ENCODE measurements at places on chromosomes 3 and 15.

DNA sequence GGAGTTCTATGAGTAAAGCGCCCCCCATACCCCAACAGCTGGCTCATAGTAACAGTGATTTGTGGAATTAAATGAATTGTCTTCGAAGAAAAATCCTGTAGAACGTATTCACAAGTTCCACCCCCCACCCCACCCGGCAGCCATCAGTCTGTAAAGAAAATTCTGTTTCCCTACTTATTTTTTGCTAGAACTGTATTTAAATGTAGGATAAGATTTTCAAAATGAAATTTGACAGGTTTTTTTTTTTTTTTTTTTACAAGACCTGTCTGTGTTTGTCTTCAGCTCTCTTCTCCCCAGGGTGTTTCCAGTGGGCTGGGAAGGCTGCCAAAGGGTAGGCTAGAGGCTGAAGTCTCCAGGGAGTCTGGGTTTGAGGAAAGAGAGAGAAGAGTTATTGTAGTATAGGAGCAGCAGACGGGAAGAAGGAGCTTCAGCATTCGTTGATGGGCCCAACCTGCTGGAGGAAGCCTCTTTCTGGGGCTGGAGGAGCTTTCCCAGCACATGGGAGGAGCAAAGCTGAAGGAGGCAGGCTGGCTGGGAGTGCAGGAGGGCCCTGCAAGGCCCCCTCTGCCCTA, 130.6 kb upstream of the SEMA6D start:
- DNase-seq, result no peak

- no peak for DNase-seq
Observed at GRCh38 chr15:51106481-51106880, 11.8 kb upstream of the TNFAIP8L3 start.

DNA sequence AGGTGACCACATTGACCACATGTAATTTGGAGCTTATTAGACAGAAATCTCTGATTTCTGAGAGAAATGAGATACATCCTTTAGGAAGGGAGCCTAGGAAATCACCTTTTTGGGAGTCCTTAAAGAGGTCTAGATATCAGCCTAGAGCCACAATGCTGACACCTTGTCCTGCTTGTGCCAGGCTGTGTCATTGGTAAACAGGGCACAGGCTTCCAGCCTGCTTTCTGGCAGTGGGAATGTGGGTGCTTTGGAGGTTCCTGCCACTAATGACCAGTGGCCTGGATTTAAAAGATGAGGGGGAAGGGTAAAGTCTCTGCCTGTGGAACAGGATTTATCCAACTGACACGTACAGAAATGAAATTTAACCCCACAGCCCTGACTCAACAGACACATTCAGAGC, 169.8 kb upstream of the KBTBD8 start:
- DNase-seq, result no peak

GRCh38 chr3:40875581-40875980, 323.7 kb upstream of the CTNNB1 start:
- DNase-seq, result no peak

DNA sequence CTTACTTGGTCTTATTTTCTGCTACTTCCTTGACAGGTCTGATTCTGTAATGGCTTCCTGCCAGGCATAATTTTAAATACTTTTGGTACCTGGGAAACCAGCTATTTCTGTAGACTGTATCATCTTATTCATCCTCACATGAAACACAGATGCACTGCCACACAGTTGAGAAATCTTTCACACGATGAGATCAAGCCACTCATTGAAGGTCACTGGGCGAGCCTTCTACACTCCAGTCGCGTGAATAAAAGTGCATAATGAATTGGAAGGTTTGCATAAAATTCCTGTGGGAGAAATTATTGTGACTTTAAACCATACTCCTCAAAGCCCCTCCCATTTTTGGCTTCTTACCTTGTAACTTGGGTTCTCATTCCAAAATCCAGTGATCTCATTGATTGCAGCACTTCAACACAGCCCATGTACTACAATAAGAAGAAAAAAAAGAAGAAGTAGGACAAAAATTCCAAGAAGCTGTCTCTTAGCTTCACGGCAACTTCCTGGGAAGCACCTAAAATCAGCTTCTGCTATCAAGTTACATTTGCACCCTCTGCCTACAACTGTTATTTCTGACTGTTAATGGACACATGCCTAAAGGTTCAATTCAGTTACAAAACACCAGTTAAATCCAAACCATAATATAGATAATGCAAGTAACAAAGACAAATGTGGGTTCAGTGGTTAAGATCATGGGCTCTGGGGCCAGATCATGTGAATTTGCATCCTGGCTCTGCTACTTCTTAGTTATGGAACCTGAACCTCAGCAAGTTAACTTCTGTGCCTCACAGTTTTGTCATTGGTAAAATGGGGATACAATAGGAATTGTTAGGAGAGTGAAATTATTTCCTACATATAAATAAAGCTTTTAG, 39.0 kb downstream of the SHC4 start:
- DNase-seq, result no peak

DNA sequence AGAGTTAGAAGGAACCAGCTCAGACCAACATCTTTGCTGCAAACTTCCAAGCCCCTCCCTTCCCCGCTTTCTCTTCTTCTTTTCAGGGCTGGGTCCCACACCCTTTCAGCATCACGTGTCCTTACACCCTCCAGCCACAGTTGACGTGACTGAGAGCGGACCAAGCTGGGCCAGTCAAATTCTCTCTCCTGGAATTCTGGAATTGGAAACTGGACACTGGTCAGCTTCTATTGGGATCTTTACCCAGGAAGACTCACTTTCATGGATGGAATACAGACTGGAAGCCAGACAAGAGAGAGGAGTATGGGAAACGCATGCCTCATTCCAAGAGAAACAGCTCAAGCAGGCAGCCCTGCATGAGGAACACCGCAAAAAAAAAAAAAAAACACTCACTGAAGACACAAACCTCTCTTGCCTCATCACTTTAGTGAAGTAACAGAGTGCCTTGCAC, 12.4 kb upstream of the TPM1 start:
- no peak for DNase-seq

- no peak for DNase-seq
Observed at GRCh38 chr3:102810937-102811336, 376.1 kb downstream of the ZPLD1 start.

GRCh38 chr3:137767538-137768360, 3.6 kb downstream of the SOX14 start:
- DNase-seq, result no peak

- DNase-seq, result no peak
Observed at GRCh38 chr15:81544385-81544784, 170.4 kb upstream of the TMC3 start.

DNA sequence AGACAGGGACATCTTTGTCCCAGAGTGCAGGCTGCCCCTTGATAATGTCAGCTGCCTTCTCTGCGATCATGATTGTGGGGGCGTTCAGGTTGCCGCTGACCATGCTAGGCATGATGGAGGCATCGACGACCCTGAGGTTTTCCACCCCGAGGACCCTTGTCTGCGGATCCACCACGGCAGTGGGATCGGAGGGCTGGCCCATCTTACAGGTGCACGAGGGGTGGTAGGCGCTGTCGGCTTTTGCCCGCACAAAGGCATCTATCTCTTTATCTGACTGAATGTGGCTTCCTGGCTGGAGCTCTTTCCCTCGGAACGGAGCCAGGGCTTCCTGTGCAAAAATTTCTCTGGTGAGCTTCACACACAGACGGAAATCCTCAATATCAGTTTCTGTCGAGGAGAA, 28.4 kb downstream of the CHDH start:
- DNase-seq, result no peak

GRCh38 chr3:123034120-123034519, 6.6 kb upstream of the SEMA5B start:
- no peak for DNase-seq

- DNase-seq, result no peak
Observed at GRCh38 chr15:92930776-92931175, 30.7 kb downstream of the CHD2 start.

DNA sequence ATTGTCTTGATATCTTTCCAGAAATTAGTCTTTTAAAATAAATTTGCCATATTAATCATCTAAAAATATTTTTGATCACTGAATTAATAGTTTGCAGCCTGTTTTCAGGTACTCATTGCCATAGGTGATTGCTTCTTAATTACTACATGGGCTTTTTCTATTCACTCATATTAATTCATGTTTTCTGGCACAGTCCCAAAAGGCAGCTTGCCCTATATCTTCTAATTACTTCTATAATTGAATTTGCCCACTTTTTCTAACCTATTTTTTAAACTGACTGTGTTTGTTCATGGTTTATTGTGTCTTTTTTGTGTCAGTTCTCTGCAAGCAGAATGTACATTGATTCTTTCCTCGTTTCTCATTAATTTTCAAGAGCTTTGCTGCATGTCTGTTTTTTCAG, 85.7 kb upstream of the SOX2 start:
- no peak for DNase-seq

DNA sequence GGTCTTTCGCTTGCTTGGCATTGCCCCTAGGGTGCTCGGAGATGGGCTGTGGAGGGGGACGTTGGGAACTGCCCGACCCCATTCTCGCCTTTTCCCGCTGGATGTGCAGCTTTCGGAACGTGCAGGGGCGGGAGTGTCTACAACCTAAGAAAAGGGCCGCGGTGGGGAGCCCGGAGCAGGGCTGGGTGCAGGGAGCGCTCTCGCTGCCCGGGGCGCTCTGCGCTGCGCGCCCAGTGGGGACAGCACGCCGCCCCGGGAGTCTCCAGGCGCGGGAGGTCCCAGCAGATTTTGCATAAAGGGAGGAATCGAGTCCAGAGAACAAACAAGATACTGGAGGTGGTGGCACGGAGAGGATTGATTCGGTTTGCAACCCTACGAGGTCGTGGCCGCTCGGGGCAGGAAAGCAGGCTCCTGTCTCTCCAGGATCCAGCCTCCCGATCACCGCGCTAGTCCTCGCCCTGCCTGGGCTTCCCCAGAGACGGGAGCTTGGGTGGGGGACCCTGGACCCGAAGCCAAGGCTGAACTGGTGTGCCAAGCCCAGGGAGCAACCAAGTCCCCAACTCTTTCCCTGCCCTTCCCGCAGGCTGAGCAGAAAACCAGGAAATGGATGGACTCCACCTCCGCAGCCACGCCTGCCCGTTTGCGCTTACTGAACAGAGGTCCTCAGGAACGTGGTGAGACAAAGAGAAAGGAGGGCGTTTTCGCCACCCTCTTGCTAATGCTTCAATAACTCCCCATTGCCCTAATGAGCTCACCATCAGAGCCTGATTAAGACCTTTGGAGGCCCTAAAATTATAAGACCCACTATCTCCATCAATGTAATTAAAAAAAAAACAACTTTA, 59.7 kb downstream of the NOX5 start:
- DNase-seq, result no peak

DNA sequence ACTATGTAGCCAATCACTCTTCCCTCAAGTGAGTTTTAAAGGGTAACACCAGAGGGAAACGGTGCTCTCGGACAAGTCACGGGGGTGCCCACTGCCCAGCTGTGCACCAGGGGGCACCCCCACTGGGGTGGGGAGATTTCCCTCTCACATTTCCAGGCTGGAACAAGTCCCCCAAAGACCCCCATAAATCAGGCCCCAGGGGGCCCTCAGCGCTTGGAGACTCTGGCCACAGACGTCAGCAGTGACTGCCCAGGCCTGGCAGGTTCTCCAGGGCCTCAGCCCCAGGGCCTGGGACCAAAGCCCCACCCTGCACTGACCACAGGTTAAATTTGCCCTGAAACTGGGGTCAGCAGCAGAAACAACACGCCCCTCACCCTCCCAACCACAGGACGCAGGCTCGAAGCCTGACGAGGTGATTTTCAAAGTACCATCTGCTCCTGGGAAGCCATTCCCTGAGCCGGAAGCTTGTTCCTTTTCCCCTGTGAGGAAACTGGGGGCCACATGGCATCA, 17.0 kb downstream of the XXYLT1 start:
- no peak for DNase-seq

DNA sequence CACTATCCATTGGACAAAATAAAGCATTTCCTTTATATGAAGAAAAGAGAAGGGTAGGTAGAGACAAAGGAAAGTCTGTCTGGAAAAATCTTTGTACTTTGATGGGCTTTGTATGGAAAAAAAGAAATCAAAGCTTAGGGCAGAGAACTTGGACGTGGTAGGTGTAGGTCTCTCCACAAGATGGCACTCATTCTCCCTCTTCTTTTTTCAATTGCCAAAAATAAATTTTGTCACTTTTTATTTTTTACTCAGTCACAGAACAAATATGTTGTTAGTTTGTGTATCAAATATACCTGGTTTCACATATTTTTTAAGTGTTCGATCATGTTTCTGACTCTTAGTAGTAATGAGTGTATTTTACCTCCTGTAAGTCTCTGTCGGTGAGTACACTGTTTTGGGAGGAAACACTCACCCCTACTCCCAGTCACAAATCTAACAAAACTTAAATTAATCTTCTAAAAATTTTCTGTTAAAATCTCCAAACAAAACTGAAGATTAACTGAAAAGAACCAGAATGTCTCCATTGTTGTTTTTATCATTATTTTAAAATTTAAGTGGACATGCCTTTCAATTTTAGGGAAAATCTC, 415.8 kb upstream of the GOLIM4 start:
- DNase-seq, result no peak

DNA sequence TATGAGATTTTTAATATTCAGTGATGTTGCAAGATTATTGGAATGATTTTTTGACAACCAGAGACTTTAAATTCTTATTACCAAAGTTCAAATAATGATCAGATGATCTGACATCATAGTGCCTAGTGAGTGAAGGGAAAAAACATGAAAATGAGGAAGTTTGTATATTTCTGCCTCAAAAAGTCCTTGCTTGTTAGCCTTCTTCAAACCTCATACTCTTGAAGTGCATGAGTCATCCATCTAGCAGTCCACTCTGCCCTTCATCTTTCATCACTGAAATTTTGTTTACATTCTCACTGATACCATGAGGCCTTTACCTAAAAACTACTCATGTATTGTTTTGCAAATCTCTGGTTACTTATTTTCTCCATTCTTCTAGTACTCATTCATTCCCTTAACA, 23.9 kb upstream of the OR5H6 start:
- no peak for DNase-seq

DNA sequence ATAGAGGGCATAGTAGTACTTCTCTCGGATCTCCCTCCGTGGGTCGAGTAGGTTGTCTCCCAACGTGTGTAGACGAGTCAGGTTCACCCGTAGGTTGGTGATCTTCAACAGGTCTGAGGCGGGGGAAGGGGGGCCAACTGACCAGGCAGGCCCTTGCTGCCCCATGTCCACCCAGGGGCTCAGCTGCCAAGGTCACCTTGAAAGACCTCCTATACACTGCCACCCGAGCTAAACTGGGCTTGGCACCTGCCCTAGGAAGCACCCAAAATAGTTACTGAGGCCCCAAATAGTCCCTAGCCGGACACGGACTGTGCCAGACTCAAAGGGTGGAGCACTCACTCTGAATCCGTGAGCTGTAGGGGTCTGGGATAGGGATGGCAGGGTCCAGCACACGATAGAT, 1.8 kb downstream of the LAMB2 start:
- DNase-seq, result no peak

- no peak for DNase-seq
Observed at GRCh38 chr15:58556541-58556940, 124.8 kb downstream of the LIPC start.

DNA sequence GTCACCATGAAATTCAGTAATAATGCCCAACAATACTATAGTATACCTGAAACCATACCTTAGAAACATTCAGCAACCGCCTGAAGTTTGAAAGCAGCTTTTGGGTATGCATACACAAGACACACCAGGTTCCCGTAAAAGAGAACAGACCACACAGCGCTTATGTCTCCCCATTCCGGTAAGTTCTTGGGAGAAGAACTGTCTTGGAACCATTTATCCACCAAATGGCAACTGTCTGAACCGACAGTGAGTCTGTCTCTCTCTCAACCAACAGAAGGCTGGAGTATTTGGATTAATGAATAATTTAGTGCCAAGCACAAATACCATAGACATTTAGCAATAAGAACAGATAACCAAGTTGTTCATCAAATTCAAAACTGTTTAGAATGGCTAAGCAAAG, 7.6 kb downstream of the RGMA start:
- no peak for DNase-seq

Measured in T-helper 2 cell treated with Interferon-gamma antibody and Interleukin-4, amounts not matched to agents 5 μg/mL and 100 μg/mL, for 36 hours (primary cell).